ENCODE measurements at places on chromosomes 16 and 17.

DNA sequence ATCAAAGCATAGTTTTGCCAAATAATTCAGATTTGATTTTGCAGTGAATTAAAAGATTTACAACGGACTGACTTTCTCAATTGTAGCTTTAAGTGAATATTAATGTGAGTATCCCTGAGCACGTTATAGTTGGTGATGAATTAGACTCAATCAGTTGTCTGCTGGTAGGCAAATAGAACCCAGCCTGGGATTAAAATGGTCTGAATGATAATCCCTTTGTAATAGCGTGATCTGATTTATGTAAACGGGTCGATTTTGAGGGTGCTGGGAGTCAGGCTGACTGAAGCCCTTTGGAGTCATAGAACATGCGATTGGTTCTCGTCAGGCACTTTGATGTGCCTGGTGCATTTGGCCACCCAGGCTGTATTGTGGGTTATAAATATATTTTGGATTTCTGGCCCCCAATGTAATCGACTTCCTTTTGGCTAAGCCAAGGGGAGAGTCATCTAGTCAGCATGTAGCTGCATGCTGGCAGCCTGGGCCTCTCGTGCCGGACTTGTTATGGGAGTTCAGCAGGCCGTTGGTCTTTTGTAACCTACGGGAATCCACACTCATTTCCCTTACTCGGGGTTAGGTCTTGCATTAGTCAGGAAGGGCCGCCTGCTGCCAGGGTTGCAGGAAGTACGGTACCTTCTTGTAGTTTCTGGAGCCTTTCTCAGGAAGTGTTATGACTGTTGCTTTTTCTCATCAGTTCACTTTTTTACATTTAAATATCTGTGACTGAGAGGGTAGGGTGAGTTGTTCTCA, 5.4 kb downstream of the PGS1 start:
- DNase-seq = no peak

- DNase-seq = no peak
Measured at GRCh38 chr17:60770946-60771422, 93.3 kb downstream of the BCAS3 start.

- no peak for DNase-seq
Measured at GRCh38 chr17:6257336-6257735, 177.6 kb downstream of the AIPL1 start.

DNA sequence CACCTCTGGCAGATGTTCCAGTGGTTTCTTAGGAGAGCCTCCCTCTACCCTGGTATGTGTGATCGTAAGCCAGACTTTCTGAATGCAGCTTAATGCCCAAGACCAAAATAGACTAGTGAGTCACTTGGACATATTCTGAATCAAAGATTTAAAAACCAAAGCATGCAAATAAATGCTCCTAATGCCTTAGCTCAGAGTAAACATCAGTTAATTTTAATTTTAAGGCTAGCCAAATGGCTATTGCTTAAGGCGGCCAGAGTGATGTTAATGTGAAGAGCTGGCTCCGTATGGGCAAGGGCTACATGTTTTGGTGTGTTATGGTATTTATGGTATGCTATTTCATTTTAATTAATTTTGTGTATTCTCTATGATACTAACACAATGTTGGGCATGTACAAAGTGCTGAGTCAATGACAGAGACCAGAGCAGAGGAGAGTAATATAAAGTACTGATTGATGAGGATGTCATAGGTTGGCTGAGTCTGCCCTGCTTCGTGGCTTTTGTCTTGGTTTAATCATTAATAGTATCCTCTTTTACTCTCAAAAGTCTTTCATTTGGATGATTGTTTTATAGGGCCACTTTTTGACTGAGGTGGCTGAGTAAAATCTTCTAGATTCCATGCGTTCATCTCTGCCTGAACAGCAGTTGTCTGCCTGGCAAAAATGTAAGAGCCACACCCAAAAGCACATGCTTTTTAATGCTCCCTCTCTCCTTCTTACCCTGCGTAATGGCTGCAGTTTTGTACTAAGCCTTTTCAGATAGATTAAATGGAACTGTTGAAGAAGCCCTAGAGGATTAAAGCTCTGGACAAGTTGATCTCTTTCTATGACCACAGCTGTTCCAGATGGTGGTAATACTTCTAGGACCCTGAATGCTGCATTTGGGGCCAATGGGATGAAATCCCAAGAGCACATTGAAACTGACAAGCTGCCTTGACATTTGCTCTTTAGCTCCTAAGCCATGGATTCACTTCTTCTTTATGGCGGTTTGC, 59.6 kb downstream of the MAP2K6 start:
- no peak for DNase-seq

DNA sequence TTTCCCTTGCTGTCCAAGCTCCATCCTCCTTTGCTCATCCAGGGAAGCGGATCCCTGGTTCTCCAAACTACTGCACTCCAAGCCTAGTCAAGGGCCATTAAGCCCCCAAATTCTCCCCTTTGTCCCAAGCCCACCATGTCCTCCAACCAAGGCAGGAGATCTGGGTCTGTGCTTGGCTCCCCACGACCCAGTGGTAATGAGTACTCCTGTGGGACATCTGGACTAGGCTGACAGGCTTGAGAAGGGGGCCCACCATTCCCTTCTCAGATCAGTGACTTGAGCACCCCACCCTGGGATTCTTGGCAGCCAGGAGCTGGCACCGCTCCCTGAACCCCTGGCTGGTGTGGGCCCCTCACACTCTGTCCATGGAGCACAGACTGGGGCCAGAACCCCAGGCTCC, 17.1 kb downstream of the OSBPL7 start:
- no peak for DNase-seq

Data from midbrain (tissue), 1 donor.